Cerebellar nuclear complex (tissue), 1 donor: ENCODE measurements at places on chromosomes 13 and 19.

DNA sequence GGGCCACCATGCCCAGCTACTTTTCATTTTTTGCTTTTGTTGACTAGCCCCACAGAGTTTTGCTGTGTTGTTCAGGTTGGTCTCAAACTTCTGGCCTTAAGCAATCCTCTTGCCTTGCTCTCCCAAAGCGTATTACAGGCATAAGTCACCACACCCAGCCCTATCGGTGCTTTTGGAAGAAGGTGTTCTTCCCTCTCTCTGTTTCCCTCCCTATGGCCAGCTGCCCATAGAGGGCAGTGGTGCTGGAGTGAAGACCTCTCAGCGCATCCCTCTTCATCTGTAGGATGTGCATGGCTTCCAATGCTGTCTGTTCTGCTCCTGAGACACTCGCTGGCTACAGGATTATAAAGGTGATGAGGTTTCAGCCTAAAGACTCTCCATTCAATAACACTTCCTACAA is 1.3 kb upstream of the CD22 start:
- DNase-seq, result no peak

- no peak for DNase-seq
These were observed 53.0 kb upstream of the ZNF728 start for GRCh38 chr19:23055946-23056345.

GRCh38 chr19:35946203-35946602 is 10.0 kb downstream of the LRFN3 start:
- no peak for DNase-seq

- DNase-seq, result no peak
These were observed 342.6 kb downstream of the MZT1 start for GRCh38 chr13:72384879-72385278.

DNA sequence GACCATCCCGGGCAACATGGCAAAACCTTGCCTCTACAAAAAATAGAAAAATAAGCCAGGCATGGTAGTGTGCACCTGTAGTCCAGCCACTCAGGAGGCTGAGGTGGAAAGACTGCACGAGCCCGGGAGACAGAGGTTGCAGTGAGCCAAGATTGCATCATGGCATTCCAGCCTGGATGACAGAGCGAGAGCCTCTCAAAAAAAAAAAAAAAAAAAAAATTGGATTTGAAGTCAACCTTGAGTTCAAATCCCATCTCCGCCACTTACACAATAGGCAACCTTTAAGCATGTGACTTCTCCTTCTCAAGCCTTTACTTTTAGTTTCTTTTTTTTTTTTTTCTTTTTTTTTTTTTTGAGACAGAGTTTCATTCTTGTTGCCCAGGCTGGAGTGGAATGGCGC is 12.0 kb downstream of the KASH5 start:
- DNase-seq, result no peak

DNA sequence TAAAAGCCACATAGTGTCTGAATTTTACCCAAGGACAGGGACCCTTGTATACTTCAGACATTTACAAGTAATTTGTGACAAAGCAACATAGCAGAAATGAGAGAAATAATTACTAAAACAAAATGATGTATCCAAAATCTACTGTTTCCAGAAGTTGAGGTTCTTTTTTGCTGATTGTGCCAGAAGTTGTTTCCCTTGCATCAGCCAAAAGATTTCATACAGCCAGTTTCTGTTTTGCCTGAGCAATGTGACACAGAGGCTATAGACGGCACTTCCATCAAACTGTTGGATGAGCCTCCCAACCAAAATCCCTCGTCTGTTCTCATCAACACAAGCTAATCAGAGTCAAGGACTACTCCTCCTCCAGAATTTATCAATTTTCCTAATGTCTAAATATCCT is 913.2 kb upstream of the GPC6 start:
- DNase-seq, result no peak

GRCh38 chr13:95697052-95697680 is 20.2 kb downstream of the DNAJC3 start:
- DNase-seq, result no peak

GRCh38 chr13:60398907-60399589 is 2.0 kb downstream of the TDRD3 start:
- DNase-seq, result no peak

DNA sequence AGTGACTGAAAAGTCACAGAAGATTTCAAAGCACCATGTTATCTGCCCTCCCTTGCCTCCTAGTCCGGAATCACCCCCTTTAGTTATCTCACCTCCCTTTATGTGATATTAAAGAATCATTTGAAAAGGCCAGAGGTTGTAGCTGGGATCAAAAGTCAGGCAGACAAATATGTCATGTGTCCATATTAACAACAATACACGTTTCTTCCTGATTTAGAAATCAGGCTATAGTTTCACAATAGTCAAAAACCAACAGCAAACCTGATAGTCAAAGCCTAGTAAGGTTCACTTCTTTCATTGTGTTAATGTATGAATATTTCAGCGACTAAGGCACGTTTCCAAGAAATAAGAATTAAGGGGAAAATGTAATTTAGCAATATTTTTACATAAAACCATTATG is 326.7 kb downstream of the ITGBL1 start:
- DNase-seq, result no peak
